ENCODE measurements at places on chromosomes 3 and 15.

DNA sequence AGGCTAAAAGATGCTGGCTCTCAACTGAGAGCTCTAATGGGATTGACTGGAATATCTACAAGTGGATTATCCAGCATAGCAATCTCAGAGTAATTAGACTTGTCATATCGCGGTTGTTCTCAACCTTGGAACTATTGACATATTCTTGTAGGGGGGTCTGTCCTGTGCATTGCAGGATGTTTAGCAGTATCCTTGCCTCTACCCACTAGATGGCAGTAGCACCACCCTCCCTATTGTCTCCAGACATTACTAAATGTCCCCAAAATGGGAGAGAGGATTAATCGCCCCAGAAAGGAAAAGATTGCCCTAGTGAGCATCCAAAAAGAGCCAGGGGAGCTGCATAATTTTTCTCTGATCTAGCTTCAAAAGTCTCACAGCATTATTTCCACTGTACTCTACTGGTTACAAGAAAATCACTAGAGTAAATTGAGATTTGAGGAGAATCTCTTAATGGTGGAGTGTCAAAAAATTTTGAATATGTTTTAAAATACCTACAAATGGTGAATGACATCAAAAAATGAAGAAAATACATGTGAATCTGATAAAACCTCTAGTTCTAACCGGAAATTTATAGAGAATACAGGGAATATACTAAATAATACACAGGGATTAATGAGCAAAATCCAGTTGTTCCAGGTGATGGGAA lies 388.2 kb upstream of the AGTR1 start:
- DNase-seq = no peak

DNA sequence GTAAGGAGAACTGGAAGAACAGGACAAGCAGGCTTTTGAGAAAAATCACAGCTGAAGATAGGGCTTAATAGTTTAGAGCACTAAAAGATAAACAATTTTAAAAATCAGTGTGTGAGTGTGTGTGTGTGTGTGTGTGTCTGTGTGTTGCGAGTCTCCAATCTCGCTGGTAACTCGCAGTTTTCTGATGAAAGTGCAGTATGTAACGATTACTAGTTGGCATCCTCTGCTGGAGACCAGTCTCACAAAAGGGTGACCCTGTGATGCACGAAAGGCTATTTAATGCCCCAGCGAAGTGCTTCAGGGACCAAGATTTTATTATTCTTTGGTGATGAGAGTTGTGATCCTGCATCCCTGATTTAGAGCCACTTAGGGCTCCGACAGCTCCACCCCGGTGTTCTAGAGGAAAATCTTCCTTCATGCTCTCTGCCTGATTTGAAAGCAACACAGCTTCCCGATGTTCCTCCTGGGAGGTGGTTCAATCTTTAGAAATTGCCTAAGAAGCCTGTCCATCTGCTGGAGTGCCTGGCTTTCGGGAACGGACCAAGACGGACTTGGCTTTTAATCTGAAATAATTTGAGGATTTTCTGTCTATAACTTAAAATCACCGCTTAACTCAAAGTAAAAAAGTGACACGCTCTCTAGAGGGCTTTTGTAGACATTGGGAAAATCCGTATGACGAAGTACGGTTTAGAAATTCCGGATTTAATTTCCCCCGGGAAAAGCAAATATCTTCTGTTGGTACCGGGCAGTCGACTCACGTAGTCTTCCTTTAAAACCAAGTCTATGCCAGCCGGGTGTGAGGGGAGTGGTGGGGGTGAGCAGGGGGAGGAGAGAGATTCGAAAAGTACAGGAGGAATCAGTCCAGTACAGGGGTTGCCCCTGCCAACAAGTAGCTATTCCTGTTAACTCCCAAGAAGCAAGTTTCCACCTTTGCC lies 1.1 kb upstream of the ALCAM start:
- no peak for DNase-seq

DNA sequence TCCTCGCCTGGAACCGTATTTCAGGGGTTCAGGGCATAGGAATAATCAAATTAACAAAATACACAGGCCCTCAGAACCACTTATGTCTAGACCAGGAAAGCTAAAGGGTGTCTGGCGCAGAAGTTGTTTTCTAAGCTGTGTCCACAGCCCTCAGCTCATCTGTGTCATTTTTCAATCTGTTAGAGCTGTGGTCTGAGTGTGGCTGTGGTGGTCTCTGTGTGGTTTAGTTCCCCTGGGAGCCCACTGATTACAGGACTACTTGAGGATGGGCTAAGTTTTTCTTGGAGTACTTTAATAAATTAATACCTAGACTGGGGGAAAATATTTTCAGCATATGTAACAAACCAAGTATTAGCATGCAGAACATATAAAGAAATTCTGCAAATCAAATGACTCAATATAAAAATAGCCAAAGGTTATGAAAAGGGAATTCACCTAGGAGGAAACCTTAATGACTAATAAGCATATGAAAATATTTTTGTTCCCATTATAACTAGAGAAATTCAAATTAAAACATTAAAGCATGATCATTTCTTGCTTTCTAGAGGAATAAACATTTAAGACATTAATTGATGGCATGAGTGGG lies 186.3 kb downstream of the SATB1 start:
- no peak for DNase-seq

- DNase-seq = peak; percentile 45
These were observed 68.7 kb upstream of the BLM start for GRCh38 chr15:90648137-90649070.

GRCh38 chr3:102063572-102063971 lies 214.3 kb downstream of the NFKBIZ start:
- no peak for DNase-seq

DNA sequence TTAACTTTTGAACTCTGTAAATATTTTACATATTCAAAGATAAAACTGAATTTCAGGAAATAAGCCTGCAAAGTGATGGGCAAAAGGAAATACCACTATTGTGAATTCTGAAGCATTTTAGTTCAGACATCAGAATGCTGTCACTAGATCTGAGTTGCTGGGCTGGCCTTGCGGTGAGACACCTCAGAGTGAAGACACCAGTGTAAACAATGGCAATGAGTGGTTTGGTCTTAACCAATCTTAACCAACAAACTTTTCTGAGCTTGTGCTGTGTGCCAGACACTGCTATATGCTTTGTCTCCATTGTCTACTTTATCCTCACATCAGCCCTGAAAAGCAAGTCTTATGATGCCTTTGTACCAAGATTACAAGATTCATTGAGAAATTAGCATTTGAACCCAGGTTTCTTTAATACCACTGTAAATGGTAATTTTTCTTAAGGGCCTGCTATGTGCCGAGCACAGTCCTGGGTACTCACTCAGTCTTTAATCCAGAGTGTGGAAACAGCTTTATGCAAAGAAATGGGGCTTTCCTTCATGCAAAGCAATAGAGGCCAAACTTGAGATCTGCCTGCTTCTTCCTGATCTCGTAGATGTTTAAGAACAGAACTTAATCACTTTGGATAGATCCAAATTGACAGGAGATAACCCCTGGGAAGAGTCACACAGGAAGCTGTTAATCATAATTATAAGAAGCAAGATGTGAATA lies 55.0 kb downstream of the TMEM39A start:
- DNase-seq = no peak

- DNase-seq = no peak
These were observed 138.9 kb downstream of the PDE8A start for GRCh38 chr15:85120351-85121113.

DNA sequence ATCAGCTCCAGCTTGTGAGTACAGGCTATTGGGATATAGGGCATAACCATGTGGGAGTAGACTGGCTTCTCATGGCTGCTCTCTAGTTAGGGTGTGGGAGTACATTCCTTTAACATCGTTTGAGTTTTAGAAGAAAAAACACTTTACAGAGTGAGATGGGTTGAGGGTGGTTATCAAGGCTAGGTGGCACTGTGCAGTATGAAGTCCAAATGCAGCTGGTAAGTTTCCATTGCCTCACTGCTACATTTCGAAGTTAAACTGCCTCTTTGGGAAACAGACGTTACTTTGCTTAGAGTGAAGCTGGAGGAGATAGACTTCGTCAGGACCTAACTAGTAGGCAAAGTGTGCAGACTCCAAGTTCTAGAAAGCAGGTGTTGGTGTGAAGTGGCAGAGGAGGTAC lies 192.4 kb downstream of the SQOR start:
- no peak for DNase-seq

DNA sequence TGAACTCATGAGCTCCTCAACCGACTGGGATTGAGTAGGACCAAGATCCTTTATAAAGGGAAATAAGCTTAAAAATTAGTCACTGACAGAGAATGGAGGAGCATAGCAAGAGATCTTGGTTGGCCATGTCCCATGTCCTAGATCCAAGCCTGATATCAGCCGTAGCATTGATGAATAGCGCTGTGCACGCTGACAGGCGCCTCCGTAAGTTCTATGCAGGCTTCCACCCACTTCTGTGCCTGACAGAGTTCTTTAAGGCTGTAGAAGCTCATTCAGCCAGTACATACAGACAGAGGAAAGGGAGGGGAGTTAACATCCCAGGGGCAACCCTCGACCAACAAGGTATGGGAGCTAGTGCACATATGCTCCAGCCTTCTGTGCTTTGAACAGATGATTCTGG lies 251.7 kb upstream of the TBC1D5 start:
- no peak for DNase-seq

- DNase-seq = no peak
These were observed 38.7 kb upstream of the CA12 start for GRCh38 chr15:63420333-63420747.

DNA sequence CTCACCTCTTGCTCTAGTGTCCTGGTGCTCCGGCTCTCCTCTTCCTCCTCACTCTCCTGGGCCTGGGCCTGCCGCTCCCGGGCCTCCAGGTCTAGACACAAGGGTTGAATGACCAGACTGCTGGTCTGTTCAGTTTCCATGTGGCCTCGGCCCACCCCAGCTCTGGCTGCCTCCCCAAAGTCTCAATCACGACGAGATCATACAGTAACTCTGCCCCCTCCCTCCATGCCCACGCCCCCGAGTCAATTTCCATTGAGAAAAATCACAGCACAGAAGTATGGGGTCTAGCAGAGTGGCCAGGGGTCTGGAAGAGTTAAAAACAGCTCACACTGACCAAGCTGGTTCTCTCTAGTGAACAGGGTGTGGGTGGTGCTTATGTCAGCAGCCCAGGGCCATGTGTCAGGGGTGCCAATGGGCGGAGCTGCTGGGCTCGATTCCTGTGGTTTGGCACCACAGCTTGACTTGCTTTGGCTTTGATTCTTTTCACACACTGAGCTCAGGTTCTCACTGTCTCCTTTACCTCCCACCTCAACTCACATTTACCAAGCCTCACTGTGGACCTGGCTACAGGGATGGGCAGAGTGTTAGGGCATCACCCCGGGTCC lies 6.9 kb downstream of the C15orf62 start:
- no peak for DNase-seq

GRCh38 chr15:101619615-101619865 lies 32.6 kb downstream of the TM2D3 start:
- DNase-seq = no peak

GRCh38 chr3:126476166-126477060 lies 722 bp upstream of the ZXDC start:
- DNase-seq = no peak

DNA sequence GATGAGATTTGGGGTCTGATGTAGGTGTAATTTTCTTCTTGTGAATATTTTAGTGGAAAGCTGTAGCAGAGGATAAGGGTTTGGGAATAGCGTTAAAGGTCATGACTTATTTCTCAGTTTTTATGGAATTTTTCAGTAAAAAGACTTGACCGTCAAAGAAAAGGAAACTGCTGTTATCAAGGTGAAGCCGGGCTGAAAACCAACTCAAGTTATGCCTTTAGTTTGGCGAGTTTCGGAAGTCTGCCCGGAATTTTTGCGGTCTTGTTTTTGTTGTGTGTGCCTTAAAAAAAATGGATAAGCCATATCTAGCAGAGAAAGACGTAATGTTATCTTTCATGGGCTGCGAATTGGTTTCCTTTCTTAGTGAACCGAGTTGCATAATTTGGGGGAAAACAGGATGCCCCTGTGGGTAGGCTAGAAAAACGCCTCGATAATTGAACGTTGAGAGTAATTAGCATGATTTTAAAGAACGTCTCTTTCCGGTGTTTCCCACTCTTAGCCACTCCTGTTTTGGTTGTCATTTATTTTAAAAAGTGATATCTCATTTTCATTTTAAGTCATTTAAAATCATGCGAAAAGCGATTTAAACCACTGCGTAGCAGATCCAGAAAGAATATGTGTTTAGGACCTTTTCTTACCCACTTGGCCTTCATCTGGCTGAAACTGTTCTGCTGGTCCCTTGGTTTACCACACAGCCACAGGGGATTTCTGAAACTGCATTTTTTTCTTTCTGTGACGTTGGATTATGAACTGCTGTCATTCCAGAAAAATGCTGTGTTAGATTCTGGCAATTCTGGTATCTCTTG lies 1.1 kb downstream of the NFKBIZ start:
- DNase-seq = peak; percentile 51

GRCh38 chr3:5006755-5007202 lies 27.5 kb downstream of the BHLHE40 start:
- peak; percentile 54 for DNase-seq

DNA sequence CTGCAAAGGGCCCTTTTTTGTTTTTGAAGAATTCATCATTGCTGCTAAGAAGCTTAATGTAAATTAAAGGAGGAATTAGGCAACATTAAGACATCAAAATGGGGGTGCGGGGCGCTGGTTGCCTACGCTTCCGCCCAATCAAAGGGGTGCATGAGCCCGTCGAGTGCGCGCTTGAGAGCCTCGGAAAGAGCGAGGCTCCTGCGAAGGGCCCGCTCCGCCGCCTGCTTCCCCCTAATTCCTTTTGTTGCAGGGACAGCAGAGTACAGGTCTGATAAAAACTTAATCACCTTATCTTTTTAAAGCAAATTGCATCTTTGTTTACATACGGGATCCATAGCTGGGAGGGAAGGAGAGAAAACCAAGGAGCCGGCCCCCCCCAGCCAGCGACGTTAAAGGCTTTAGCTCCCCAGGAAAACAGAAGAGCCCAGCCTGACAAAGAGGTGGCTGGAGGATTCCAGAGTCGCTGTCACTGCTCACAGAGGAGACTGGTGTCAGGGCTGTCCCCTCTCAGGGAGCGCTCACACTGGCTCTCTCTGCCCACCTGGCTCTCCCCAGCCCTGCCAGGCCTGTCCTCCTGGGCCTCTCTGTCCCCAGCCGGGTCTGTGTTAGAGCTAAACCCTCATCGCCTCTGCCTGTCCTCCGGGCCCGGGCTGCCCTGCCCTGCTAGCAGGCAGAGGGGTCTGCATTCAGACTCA lies 67.3 kb downstream of the DNAJB8 start:
- DNase-seq = no peak

DNA sequence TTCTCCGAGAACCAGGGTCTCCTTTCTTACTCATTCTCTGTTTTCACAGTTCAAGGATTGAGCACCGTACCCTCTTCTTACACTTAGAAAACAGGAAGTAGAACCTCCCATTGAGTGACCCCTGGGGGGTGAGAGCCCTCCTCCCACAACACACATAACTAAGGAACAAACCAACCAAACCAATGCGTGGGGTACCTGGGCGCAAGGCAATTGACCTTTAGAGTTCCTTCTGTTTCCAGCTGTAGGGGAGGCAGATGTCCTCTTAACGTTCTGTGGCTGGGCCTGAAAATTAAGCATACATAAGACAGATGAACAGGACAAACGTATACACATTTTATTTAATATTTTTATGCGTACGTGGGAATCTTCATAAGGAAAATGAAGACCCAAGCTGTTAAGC lies 33.5 kb upstream of the TIMP4 start:
- no peak for DNase-seq
